ENCODE measurements at places on chromosomes 13 and 19. TPM values are rescaled to one million over a fixed set of nuclear protein-coding genes. Genes with fewer than 3 reads are reported as not detected.

Gene ACP5
- total RNA-seq, result 18.8 TPM

- no peaks in the 10 kb centered on the region for H3K4me1 ChIP-seq
- no peaks in the 10 kb centered on the region for H3K27me3 ChIP-seq
- no peak overlapping the region for H3K4me3 ChIP-seq
- no peaks in the 10 kb centered on the region for H3K36me3 ChIP-seq
- no peak for DNase-seq
- no peak overlapping the region for H3K27ac ChIP-seq
Measured at GRCh38 chr13:40452038-40452666, 214.3 kb downstream of the FOXO1 start.

- no peaks in the 10 kb centered on the region for H3K36me3 ChIP-seq
- H3K27me3 ChIP-seq, result no peaks in the 10 kb centered on the region
- no peak for DNase-seq
- no peak overlapping the region for H3K27ac ChIP-seq
Measured at GRCh38 chr13:44244288-44244687, 129.3 kb upstream of the SERP2 start.

Gene ERICH6B
- not detected for total RNA-seq

DNA sequence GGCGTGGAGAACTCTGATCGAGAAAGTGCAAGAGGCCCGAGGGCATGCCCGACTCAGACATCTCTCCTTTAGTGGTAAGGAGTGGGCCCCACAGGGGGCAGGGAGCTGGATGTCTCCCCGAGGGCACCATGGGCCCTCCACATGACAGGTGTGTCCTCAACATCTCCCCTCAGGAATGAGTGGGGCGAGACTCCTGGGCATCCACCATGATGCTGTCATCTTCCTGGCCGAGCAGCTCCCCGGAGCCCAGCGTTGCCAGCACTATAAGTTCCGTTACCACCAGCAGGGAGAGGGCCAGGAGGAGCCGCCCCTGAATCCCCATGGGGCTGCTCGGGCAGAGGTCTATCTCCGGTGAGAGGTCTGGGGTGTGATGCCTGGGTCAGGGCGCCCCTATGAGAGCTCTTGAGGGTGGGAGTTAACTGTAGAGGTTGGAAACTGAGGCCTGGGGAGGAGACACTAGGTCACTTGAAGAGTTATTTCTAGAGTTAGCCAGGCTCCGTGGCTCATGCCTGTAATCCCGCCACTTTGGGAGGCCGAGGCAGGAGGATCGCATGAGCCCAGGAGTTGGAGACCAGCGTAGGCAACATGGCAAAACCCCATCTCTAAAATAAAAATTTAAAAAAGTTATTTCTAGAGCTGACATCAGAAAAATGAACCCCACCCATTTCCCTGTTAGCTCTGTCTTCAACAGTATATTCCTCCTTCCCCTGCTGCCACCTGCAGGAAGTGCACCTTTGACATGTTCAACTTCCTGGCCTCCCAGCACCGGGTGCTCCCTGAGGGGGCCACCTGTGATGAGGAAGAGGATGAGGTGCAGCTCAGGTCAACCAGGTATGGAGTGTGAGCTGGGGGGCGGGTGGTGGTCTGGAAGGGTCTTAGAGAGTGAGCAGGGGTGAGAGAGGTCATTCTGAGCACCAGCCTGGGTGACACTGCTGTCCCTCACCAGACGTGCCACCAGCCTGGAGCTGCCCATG is 5.1 kb downstream of the IGFLR1 start:
- no peaks in the 10 kb centered on the region for H3K4me1 ChIP-seq
- no peak overlapping the region for H3K4me3 ChIP-seq
- DNase-seq, result no peak
- H3K36me3 ChIP-seq, result peaks cover 4% of the 10 kb centered on the region
- no peak overlapping the region for H3K27ac ChIP-seq

All from right lobe of liver (tissue), 6 donors.